Endodermal cell (in vitro differentiated cells): ENCODE measurements at places on chromosomes 11 and 22. TPM values are rescaled to one million over a fixed set of nuclear protein-coding genes. Genes with fewer than 3 reads are reported as not detected.

GRCh38 chr11:9071692-9072091, 19.7 kb downstream of the SCUBE2 start:
- H3K27me3 ChIP-seq, result peaks cover 5% of the 10 kb centered on the region
- no peak overlapping the region for H3K4me3 ChIP-seq
- H3K36me3 ChIP-seq, result no peaks in the 10 kb centered on the region
- H3K27ac ChIP-seq, result no peak overlapping the region

DNA sequence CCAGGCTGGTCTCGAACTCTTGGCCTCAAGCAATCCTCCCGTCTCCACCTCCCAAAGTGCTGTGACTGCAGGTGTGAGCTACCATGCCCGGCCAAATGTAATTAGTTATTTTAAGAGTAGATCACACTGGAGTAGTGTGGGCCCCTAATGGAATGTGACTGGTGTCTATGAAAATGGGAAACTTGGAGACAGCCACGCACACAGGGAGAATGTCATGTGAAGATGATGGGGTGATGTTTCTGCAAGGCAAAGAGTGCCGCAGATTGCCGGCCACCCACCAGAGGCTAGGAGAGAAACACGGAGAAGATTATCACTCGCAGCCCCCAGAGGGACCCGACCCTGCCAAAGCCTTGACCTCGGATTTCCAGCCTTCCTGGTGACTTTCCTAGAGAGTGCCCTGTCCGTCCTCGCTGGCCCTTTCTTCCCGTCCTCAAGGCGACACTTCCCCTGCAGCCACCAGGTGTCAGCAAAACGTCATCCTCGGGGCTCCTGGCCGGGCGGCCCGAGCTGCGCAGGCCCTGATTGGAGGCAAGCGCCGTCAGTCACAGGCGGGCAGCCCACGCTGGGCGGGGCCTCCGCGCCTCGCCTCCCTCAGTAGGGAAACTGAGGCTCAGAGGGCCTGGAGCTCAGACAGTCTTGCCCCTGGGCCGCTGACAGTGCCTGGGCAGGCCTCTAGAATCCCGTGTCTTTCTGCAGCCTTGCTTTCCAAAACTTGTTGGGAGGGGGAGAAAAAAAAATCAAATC, 16.3 kb downstream of the CRYBB2 start:
- no peak overlapping the region for H3K4me3 ChIP-seq
- no peaks in the 10 kb centered on the region for H3K4me1 ChIP-seq
- H3K27me3 ChIP-seq, result no peaks in the 10 kb centered on the region
- H3K27ac ChIP-seq, result no peak overlapping the region
- DNase-seq, result peak; percentile 96
- H3K36me3 ChIP-seq, result no peaks in the 10 kb centered on the region

DNA sequence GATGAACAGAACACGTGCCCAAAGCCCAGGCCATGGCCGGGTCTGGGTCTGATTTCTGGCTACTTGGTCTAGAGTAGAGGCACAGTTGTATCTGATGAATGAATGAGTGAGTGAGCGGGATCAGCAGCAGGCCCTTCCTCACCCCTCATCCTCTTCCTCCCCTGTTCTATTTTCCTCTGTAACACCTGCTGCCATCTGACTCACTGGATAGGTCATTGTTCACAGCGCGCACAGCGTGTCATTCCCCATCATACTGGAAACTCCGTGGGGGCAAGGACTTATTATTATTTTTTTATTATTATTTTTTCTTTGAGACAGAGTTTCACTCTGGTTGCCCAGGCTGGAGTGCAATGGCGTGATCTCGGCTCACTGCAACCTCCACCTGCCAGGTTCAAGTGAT, 13.9 kb downstream of the NCF4 start:
- no peak for DNase-seq
- H3K4me3 ChIP-seq, result no peak overlapping the region
- H3K36me3 ChIP-seq, result no peaks in the 10 kb centered on the region
- H3K4me1 ChIP-seq, result no peaks in the 10 kb centered on the region

GRCh38 chr11:2156416-2157182, 4.4 kb downstream of the INS start:
- H3K36me3 ChIP-seq, result no peaks in the 10 kb centered on the region
- no peak overlapping the region for H3K27ac ChIP-seq
- no peaks in the 10 kb centered on the region for H3K27me3 ChIP-seq

Gene TMEM126A
- total RNA-seq, result 26.7 and 29.5 TPM in 2 replicates

- H3K4me1 ChIP-seq, result peaks cover 8% of the 10 kb centered on the region
- no peaks in the 10 kb centered on the region for H3K27me3 ChIP-seq
- H3K36me3 ChIP-seq, result peaks cover 54% of the 10 kb centered on the region
These were observed 3.1 kb downstream of the AKIP1 start for GRCh38 chr11:8913961-8914660.

Gene PHETA2
- total RNA-seq, result 8.0 and 8.1 TPM in 2 replicates

Gene OR5A1
- not detected in 3 replicates for total RNA-seq

Gene FUT4
- 2.8 and 3.0 TPM in 2 replicates for total RNA-seq

GRCh38 chr22:33180356-33180755, 122.2 kb upstream of the SYN3 start:
- no peaks in the 10 kb centered on the region for H3K27me3 ChIP-seq
- H3K4me1 ChIP-seq, result no peaks in the 10 kb centered on the region
- no peak for DNase-seq
- H3K36me3 ChIP-seq, result no peaks in the 10 kb centered on the region
- no peak overlapping the region for H3K4me3 ChIP-seq
- no peak overlapping the region for H3K27ac ChIP-seq

DNA sequence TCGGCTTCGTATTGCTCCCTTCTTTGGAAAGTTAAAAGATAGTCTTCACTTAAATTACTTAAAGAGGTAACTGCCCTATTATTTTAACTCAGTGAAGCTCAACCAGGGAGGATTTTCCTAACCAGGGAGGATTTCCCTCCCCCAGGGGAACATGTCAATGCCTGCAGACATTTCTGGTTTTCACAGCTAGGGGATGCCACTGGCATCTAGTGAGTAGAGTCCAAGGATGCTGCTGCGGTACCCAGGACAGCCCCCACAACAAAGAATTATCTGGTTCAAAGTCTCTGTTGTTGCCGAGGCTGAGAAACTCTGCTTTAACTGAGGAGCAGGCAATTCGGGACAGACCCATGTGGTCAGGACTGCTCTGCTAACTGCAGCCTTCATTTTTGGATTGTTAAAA, 82.2 kb downstream of the DEPDC5 start:
- H3K4me1 ChIP-seq, result no peaks in the 10 kb centered on the region
- H3K36me3 ChIP-seq, result peaks cover 33% of the 10 kb centered on the region
- H3K4me3 ChIP-seq, result no peak overlapping the region
- no peak overlapping the region for H3K27ac ChIP-seq

Gene MUC6
- 0.40 to 0.56 TPM (median 0.44 TPM) in 3 replicates for total RNA-seq

DNA sequence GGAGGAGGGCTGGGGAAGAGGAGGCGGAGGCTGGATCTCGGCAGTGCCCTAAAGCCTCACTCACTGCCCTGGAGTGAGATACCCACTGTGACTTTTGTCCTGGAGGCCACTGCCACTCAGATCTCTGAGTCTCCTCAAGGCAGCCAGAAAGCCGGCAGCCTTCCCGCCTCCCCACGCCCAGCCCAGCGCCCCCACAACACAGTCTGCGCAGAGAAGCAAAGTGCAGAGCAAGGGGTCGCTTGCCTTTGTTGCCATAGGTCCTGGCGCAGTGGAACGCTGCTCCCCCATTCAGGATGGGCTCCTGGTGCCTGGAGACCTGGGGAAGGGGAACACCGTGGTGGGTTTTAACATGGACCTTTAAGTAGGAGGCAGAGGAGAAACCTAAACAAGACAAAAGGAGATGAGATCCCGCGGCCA, 17.6 kb downstream of the PATZ1 start:
- no peaks in the 10 kb centered on the region for H3K4me1 ChIP-seq
- DNase-seq, result no peak
- no peaks in the 10 kb centered on the region for H3K27me3 ChIP-seq
- H3K36me3 ChIP-seq, result peaks cover 96% of the 10 kb centered on the region
- H3K4me3 ChIP-seq, result no peak overlapping the region

Gene WNT7B
- total RNA-seq, result not detected in 2 replicates

Gene YDJC
- 7.3 to 16.4 TPM (median 15.7 TPM) in 3 replicates for total RNA-seq
